ENCODE measurements at places on chromosomes 6 and 20.

DNA sequence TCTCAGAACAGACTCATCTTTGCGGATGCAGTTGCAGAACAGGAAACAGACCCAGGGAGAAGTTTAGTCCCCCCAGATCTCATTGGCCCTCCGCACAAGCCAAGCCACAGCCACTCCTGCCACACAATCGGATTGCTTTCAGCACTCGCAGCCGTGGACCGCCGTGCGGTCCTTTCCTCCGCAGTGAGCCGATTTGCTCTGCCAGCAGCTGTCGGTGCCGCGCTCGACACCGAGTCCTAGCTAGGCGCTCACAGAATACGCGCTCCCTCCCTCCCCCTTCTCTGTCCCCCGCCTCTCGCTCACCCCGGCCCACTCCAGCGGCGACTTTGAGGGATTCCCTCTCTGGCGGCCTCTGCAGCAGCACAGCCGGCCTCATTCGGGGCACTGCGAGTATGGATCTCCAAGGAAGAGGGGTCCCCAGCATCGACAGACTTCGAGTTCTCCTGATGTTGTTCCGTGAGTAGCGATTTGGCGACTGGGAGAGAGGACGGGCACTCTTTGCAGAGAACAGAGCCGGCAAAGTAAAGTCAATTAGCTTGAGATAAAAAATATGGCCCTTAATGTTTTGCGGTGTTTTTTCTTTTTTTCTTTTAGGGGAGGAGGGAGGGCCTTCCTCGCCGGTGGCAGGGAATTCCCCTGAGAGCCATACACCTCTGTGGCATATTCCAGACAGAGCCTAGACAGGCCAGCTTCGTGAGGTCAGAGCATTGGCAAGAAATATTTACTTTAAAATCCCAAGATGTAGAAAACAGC is at the start of gene LAMP5:
Gene LAMP5 (plus strand): TSS at position 130 of the 753 bp plus-strand sequence. CDS start 263 bp downstream, at position 393.
- no peak for DNase-seq

GRCh38 chr6:25576919-25577318 is 75.1 kb upstream of the SCGN start:
- no peak for DNase-seq

DNA sequence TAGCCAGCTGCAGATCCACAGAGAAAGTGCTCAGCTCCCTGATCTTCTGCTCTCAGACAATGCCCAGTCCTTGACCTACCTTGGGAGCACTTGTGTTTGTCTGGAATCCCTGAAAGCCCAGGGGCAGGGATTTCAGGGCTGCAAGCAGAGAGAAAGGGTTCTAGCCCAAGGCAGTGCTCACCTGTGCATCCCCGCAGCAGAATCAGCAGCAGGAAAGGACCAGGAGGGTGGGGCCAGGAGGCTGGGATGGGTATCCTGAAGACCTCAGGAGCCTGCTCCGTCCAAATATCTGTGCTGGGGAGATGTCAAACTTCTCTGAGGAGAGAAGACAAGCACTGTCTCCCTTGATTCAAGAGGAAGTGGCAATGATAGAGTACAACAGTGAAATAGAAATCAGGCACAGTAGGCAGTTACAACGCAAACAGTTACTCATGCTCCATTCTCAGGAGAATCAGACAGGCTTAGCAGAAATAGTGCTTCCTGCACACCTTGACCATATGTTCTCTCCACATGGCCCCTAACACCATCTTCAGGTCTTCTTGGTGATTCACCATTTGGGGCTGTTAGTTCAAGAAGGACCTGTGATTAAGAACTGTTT is 28.7 kb upstream of the SIRPG start:
- no peak for DNase-seq

DNA sequence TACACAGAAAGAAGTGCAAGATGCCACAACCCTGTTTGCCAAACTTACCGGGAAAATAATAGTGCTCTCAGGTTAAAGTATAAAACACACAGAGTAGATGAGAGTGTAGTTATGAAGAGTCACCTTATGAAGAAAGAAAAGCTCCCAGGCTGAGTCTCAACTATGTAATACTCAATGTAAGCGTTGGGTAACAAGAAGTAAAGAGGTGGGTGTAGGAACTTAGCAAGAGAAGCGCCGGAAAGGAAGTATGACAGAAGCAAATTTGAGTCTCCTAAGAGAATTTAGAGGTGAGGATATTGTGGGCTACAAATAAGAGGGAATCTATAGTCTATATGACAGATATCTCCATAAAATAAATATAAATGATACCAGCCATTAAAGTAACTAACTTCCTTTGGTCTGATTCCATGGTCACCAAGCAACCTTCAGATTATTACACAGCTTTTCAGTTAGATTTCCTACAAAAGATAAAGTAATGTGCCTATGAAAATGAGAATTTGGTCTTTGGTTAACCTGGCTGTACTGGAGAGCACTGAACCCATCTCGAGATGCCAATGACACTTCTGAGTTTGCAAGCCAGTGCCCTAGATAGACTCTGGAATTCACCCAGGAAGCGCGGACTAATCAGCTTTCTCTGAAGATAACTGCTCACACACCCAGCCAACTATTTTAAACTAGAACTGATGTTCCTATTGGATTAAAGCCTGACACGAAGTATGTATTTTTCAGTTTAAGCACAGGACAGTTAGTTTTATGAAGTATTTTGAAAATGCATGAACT is 1.8 kb downstream of the TUBE1 start:
- no peak for DNase-seq

DNA sequence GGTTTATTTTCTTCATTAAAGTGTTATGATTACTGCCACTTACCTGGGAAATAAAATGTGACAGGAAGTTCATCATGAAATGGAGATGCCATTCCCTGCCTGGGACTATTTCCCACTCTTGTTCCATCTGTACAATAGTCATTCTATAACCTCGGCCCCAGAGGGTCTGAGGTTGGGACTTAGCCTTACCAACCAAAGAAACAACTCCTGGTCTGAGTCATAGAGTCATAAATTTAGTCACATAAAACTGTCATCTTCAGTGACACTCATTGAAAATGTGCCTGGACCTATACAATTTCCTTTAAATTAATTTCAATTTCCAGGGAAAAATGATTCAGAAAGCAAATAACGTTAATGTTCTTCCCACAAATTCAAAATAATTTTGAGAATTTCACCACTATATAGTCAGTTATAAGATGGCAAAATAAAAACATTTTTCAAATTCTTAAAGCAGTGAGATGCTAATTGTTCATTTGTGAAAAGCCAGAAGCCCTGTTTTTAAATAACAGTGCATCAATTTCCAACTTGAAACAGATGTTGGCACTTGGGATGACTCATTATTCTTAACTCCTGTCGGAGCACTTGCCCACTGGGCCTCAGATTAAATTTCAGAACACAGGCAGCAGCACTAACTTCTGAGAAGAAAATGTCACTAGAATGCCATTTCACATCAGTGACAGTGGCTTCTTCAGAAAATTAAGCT is 201.2 kb upstream of the SMLR1 start:
- no peak for DNase-seq

- DNase-seq: no peak
Measured at GRCh38 chr6:134531611-134532010, 213.7 kb upstream of the SGK1 start.

GRCh38 chr6:158500016-158500735 is 59.7 kb upstream of the TMEM181 start:
- no peak for DNase-seq

DNA sequence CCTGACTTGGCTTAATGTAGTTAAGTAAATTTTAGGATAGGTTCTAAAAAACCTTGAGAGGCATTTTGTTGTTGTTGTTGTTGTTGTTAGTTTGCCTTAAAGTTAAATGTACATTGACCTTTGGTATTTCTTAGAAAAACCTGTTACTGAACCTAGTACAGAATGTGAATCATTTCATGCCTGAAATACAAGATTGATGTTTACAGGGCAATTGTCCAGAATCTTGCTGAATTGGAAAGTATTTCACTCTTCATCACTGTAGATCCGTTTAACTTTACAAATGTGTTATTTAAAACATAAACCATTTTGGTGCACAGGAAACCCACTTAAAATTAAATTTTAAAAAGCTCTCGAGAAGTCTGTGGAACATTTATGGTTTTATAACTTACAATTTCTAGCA is 75.0 kb downstream of the CEP57L1 start:
- DNase-seq: no peak

GRCh38 chr20:35630636-35631035 is 15.0 kb downstream of the SPAG4 start:
- no peak for DNase-seq

DNA sequence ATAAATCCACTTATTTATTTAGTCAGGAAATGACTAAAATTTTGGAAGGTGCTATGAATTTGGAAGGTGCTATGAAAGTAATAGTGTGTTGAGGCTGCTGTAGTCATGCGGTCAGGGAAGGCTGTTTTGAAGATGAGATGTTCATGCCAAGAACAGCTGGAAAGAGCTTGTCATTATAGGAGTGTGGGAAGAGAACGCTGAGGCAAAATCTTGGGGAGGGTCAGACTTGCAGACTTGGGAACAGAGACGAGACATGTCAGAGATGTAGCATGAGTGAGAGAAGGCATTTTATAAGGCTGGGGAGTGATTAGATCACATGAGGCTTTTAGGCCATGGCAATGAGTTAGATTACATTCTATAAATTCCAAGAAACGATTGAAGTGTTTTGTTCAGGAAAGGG is 124.0 kb upstream of the B3GAT2 start:
- no peak for DNase-seq

GRCh38 chr20:37179683-37180524 is 556 bp upstream of the MROH8 start:
- DNase-seq: no peak

DNA sequence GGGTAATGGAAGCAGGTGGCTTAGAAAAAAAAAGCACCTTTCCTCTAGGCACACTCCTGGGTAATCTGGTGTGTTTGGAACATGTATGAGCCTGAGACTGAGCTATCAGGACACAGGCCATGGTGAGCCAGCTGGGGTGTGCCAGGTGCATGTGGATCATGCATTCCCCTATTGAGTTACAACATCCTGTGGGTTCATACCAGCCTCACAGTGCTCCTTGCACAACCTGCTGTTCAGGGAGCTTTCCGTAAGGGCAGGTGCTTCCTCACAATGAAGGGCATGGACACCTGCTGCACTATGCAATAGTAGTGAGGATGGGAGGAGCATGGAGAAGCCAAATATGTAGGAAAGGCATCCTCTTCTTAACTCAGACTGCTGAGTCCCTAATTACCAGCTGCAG is 197.2 kb upstream of the SUPT3H start:
- DNase-seq: no peak

- no peak for DNase-seq
Measured at GRCh38 chr6:122754191-122754731, 25.3 kb upstream of the FABP7 start.

DNA sequence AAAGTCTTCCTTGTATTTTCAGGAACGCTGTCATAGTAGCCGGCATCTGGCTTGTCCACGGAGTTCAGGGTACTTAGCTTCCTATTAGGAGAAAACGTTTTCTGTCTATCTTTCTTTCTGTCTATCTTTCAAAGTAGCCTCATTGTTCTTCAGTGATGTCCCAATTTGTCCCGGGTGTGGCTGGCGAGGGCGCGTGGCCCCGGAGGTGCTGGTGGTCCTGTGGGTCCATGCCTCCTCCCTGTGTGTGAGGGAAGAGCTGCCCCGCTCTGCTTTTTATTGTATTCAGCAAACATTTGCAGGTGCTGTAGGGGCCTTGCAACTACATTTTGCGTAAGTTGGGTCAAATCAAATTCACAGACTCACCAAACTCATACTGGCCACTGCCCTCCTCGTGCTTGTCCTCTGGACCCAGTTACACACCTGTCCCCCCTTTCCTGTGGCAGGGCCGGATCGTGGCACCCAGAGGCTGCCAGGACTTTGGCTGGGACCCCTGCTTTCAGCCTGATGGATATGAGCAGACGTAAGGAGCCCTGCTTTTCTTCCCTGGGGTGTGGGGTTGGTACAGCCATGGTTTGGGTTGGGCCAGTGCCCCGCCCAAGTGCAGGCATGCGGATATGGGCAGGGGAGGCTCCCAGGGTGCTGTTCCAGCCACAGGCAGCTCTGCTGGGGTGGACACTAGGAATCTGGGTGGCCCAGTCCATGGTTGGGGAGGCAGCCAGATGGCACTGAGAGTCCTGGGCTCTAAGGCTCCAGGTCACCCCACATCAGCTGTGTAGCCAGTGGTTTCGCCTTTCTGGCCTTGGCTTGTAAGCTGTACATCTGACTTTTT is 12.3 kb downstream of the ITPA start:
- DNase-seq: no peak

Data from stimulated activated naive CD4-positive, alpha-beta T cell (primary cell).